ENCODE measurements at places on chromosomes 11 and 22. TPM values are rescaled to one million over a fixed set of nuclear protein-coding genes. Genes with fewer than 3 reads are reported as not detected.
A peak's percentile ranks its signal among the peaks of the same experiment; 100 is the strongest.

The MCAM gene
- 36.3 TPM for total RNA-seq

The TECTA gene
- under 0.01 TPM for total RNA-seq

GRCh38 chr11:44824300-44824704 lies 97.5 kb downstream of the TSPAN18 start:
- DNase-seq: no peak

GRCh38 chr11:34346551-34346950 lies 11.3 kb downstream of the ABTB2 start:
- DNase-seq: peak; percentile 39

- DNase-seq: peak; percentile 4
These were observed 393.5 kb downstream of the BUD13 start for GRCh38 chr11:116379185-116379828.

DNA sequence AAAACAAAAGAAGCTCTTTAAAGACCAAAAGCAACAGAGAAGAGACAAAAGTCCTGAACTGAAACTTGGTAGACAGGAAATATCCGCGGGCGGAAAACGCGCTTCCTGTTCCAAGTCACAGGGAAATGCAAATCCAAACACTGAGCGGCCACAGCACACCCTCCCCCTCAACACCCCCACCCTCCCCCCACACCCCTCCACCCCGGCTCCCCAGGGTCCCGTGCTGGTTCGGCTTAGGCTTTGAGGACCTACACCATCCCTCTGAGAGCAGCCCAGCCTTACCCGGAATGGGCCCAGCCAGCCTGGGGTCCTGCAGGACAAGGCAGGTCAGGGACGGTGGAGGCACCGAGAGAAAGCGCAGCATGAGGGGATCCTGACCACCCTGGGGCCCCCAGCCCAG lies 160.4 kb downstream of the BRD1 start:
- no peak for DNase-seq

DNA sequence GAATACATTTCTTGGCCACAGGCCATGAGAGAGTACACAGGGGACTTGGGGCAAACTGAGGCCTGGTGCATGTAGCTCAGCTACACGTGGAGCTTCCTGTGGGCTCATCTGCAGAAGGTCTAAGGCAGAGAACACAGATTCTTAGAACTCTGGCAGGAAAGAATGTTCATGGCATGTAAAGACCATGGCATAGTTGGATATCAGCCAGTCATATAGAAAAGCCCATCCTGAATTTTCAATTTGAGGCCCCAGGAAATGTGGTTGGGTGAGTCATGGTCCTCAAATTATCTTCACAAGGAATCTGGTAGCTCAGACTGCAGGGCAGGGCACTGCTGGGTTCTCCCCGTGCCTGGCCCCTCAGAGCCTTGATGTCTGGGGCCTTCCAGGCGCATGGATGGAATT lies 13.7 kb upstream of the ST3GAL4 start:
- peak; percentile 70 for DNase-seq

GRCh38 chr11:116693593-116694348 lies 79.0 kb downstream of the BUD13 start:
- peak; percentile 85 for DNase-seq

The MS4A14 gene
- not detected for total RNA-seq

DNA sequence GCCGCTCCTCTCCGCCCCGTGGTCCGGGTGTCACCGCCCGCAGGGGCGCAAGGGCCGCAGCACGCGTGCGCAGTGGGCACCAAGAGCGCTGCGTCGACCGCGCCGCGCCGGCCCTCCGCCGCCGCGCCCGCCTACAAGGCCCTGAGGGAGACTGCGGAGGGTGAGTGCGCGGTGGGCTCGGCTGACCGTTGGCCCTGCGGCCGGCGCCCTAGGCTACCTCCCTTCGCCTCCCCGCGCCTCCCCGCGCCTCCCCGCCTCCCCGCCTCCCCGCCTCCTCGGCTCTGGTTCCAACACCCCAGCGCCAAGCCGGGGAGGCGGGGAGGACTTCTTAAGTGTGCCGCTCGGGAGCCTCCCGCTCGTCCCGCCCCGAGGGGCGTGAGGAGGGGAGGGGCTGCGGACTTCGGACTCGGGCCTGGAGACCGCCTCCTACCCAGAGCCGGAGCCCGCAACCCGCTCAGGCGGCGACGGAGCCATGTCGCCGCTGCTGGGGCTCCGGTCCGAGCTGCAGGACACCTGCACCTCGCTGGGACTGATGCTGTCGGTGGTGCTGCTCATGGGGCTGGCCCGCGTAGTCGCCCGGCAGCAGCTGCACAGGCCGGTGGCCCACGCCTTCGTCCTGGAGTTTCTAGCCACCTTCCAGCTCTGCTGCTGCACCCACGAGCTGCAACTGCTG lies at the start of gene AQP11:
Gene AQP11 (plus strand): TSS at position 433 of the 673 bp plus-strand sequence. CDS start 40 bp downstream, at position 473.
- DNase-seq: peak; percentile 49

GRCh38 chr11:130641876-130642275 lies 193.4 kb downstream of the ADAMTS15 start:
- DNase-seq: no peak

GRCh38 chr11:60129853-60130252 lies 41.4 kb downstream of the MS4A2 start:
- DNase-seq: no peak

DNA sequence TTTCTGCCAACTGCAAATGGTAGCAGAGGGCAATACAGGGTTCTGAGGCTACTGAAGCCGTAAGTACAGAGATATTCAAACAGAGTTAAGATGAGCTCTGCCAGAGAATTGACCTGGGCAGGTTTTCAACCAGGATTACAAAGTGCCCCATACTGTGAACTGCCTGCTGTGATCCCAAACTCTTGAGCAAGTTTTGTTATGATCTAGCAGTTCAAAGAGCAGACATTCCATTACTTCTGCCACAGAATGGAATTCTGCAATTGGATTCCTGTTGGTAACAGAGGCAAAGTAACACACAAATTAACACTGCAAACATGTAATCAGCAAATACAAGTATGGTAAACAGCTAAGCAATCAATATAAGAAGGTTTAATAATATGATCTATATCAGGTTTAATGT lies 31.2 kb downstream of the ALG9 start:
- DNase-seq: no peak

GRCh38 chr11:67412495-67413179 lies 2.8 kb upstream of the CARNS1 start:
- DNase-seq: no peak

GRCh38 chr11:122439866-122440810 lies 215.4 kb upstream of the UBASH3B start:
- no peak for DNase-seq

The PKNOX2 gene
- total RNA-seq: not detected

The NAV2 gene
- total RNA-seq: 14.1 TPM

DNA sequence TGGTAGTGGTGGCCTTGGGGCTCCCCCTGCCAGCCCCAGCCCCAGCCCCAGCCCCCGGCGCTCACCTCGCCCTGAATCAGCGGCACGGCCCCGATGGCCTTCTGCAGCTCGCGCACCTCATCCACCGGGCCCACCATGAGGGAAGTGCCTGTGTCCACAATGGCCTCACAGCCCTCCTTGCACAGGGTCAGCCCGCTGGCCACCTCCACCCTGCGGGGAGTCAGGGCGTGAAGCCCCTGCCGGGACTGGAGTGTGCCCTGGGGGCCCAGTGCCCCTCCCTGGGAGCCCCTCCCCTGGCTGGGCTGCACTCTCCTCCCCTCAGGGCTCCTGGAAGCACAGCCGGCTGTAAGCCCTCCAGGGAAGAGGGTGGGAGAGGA lies 3.5 kb upstream of the IFITM10 start:
- DNase-seq: no peak

- DNase-seq: no peak
These were observed 16.2 kb downstream of the KCNC1 start for GRCh38 chr11:17750801-17751165.

The PGM2L1 gene
- 9.5 TPM for total RNA-seq
